ENCODE measurements at places on chromosomes 3 and 15. TPM values are rescaled to one million over a fixed set of nuclear protein-coding genes. Genes with fewer than 3 reads are reported as not detected.

DNA sequence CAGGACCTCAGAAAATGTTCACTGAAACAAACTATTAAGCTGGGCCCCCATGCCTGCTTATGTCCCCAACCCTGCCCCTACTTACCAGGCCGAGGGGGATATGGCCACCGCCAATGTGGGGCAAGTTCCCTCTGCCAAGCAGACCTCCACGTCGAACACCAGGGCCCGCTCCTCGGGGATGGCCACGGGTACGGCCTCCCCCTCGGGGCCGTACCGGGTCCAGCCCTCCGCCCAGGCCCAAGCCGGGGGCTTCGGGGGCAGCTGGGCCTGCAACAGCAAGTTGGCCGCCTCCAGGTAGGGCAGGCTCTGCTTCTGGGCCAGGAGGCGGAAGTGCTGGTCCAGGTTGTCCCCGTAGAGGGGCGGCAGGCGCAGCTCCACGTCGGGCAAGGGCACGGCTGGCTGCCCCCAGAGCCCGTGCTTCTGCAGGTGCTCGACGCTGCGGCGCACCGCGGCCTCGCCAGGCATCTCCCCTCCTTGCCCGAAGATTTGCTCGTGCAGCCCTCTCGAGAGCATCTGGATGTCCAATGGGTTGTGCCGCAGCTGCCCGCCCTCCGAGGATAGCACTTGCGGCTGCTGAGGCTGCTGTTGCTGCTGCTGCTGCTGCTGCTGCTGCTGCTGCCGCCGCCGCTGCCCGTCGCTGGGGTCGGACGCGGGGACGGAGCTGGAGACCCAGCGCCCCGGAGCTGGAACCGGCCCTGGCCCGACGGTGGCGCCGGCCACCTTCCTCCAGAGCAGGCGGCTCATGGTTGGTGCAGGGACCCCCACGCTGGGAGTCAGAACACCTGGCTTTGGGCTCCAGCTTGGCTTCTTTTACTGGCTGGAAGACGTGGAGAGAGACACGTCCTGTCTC is 1.4 kb downstream of the POLG start:
- H3K4me3 ChIP-seq = no peak overlapping the region
- H3K36me3 ChIP-seq = peaks cover 49% of the 10 kb centered on the region
- no peak overlapping the region for H3K27ac ChIP-seq
- no peaks in the 10 kb centered on the region for H3K27me3 ChIP-seq

C2CD4A gene
- not detected for total RNA-seq

DNA sequence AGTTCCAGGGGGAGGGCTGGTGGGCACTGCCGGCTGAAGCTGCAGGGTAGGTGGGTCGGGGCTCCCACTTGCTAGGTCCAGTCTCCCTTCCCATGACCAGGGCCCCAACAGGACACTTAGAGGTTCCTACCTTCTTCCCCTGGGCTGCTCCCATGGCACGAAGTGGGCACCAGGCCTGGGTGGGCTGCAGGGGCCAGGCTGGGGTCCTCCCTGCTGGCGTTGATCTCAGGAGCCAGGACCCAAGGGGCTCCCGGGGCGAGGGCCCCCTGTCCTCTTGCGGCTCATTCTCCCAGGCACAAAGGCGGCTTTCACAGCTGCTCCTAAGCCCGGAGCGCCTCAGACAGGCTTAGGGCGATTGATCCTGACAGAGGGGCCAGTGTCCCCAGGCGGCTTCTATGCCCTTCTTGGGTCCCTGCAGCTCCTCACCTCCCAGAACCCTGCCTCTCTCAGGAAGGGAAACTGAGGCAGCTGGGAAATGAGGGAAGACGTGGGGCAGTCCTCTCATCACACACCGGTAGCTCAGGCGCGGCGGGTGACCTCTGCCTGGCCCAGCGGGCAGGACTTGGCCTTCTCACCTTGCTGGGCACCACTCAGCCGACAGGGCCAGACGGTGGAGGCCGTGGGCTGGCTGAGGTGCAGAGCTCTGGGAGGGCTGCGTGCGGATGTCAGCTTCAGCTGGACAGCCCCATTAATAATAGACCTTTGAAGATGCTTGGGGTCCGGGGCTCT is 39.6 kb downstream of the FAM3D start:
- no peaks in the 10 kb centered on the region for H3K27me3 ChIP-seq
- DNase-seq = no peak
- H3K27ac ChIP-seq = peak overlapping the region; percentile 8
- no peaks in the 10 kb centered on the region for H3K36me3 ChIP-seq
- H3K4me3 ChIP-seq = no peak overlapping the region

DNA sequence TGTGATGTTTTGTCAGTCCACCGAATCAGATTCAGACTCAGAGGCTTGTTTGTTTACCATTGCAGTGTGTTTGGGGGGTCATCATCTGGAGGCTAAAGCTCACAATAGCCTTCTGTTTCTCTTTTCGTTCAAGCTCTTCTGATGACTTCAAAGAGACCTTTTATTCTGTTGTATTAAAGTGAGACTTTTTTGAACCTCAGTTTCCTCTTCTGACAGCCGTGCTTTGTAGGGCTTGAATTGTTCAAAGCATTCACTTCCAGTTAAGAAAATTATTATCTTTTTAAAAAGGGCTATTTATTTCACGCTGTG is 1.3 kb downstream of the PXK start:
- H3K36me3 ChIP-seq = no peaks in the 10 kb centered on the region
- H3K4me1 ChIP-seq = peaks cover 28% of the 10 kb centered on the region
- no peaks in the 10 kb centered on the region for H3K27me3 ChIP-seq
- peak overlapping the region; percentile 92 for H3K4me3 ChIP-seq
- DNase-seq = no peak
- H3K27ac ChIP-seq = peak overlapping the region; percentile 82

LRRC31 gene
- total RNA-seq = 1.0 TPM

DNA sequence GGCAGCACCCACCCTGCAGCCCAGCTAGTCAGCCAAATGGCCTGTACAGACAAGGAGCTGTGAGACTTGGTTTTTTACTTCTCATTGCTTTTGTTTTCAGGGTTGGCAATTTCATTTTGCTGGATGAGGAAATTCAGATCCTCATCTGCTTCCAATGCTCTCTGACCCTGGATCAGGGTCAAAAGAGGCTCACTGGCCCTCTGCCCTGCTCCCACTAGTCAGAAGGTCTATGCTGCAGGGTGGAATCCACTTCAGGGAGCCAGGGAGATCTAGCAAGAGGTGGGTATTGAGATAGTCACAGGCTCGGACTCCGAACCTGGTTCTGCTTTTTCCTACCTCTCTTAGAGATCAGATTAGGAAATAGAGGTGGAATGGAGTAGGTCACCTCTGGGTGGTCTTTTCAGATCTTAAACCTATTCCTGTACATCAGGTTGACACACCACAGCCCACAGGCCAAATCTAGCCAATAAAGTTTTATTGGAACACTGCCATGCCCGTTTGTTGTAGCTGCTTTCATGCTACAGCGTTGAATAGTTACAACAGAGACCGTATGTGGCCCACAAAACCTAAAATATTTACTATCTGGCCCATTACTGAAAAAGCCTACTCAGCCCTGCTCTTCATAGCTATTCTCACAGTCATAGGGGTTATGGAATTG is 26.4 kb upstream of the GLCE start:
- no peak overlapping the region for H3K27ac ChIP-seq
- H3K36me3 ChIP-seq = no peaks in the 10 kb centered on the region
- no peak for DNase-seq
- H3K4me1 ChIP-seq = peaks cover 6% of the 10 kb centered on the region
- no peaks in the 10 kb centered on the region for H3K27me3 ChIP-seq

UBA3 gene
- total RNA-seq = 71.9 TPM

- H3K4me1 ChIP-seq = peaks cover 11% of the 10 kb centered on the region
- peak; percentile 91 for DNase-seq
- no peak overlapping the region for H3K27ac ChIP-seq
- H3K36me3 ChIP-seq = no peaks in the 10 kb centered on the region
These were observed 452 bp downstream of the TMEM158 start for GRCh38 chr3:45225465-45226205.

- H3K27ac ChIP-seq = peak overlapping the region; percentile 73
- no peaks in the 10 kb centered on the region for H3K27me3 ChIP-seq
- H3K36me3 ChIP-seq = no peaks in the 10 kb centered on the region
- H3K4me1 ChIP-seq = peaks cover 84% of the 10 kb centered on the region
- H3K4me3 ChIP-seq = no peak overlapping the region
These were observed 22.5 kb downstream of the TBC1D2B start for GRCh38 chr15:78054966-78055365.

AHSG gene
- not detected for total RNA-seq

All from upper lobe of left lung (tissue), 6 donors.